ENCODE measurements at places on chromosomes 2 and 18.

DNA sequence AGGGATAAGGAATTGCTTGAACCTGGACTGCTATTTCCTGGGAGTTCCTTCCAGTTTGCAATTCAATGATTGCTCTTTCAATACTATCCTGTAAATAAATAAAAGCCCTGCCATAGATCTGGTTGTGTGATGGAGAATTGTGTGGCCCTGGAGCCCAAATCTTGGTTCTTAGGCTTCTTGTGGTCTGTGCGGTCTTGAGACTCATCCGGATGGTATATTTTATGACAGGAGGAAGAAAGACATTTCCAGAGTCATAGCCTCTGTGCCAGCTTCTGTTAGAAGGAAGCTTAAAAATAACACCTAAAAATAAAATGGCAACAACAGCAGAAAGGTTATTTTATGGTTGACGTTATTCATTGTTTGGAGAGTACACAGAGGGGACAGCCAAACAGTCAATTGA is 137.7 kb downstream of the ABCA12 start:
- no peak for DNase-seq

- no peak for DNase-seq
Measured at GRCh38 chr2:71066856-71067255, 1.6 kb upstream of the NAGK start.

DNA sequence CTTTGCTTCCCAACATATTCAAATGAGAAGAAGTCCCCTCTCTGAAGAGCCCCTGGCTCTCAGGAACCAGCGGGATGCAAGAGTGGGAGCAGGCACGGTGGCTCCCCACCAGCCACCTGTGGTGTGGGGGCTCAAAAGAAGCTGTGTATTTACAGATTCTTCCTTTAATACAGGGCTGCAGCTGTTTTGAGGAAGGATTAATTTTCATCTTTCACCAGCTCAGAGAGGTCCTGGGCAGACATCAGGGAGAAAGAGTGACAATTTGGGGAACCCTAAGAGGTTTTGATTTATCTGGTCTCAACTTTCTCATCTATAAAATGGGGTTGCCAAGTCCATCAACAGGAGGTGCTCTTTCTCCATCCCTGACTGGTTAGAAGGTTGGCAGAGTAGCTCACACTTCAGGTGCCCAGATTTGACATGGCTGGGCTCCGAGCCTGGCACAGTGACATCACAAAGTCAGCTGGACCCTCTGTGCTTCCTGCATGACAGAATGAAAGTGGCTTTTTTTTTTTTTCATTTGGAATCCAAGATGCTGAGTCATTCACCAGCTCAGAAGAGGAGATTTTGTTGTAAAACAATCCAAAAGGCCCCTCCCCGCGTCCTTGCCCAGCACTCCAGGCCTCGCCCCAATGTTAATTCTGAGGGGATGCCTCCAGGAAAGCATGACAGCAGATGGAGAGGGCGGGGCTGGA is 15.5 kb upstream of the SIX2 start:
- DNase-seq = no peak

DNA sequence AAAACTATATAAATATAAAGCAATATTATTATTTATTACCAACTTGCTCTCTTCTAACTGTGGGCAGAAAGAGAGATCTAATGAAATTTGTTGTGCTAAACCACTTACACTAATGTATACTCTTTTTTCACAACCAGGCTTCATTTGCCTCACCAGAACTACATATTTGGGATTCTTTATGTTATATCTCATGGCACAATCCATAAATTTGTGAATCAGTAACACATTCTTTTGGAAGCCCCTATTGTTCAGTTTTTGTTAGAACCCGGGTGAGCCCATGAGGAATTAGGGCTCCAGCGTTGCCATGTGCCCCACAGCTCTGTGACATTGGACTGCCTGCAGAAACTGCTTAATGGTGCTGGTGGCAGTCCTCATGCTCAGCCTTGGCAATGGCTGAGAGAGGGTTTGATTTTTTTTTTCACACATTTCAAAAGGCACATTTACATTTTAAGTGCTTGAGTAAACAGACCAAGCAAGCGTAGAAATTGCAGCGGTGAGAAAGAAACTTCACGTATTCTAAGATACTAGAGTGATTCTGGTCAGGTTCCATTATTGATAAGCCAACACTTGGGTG is 15.3 kb downstream of the VIT start:
- DNase-seq = no peak

DNA sequence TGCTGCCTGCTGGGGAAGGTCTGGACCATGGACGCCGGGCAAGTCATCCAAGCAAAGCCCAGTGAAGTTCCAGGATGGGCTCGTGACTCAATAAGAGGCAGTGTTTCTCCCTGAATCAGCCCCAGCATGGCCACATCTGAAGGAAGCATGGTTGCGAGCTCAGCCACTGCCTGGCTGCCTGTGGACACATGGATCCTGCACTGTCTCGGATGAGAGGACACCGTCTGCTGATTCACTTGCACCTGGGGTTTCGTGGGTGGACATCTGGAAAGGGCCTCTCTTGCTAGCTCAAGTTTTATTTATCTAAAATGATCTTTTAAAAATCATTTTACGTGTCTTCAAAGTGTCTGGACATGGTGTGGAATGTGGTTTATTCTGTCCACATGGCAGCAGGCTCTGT is 224.8 kb upstream of the FN1 start:
- no peak for DNase-seq

GRCh38 chr2:212732860-212733259 is 194.3 kb upstream of the ERBB4 start:
- DNase-seq = no peak

GRCh38 chr2:138997856-138998517 is 217.8 kb upstream of the NXPH2 start:
- DNase-seq = no peak

GRCh38 chr2:17717666-17718065 is 35.9 kb downstream of the SMC6 start:
- no peak for DNase-seq

GRCh38 chr2:174836377-174836994 is 72.2 kb upstream of the CHRNA1 start:
- no peak for DNase-seq

GRCh38 chr2:200399046-200399445 is 92.6 kb downstream of the SPATS2L start:
- no peak for DNase-seq

DNA sequence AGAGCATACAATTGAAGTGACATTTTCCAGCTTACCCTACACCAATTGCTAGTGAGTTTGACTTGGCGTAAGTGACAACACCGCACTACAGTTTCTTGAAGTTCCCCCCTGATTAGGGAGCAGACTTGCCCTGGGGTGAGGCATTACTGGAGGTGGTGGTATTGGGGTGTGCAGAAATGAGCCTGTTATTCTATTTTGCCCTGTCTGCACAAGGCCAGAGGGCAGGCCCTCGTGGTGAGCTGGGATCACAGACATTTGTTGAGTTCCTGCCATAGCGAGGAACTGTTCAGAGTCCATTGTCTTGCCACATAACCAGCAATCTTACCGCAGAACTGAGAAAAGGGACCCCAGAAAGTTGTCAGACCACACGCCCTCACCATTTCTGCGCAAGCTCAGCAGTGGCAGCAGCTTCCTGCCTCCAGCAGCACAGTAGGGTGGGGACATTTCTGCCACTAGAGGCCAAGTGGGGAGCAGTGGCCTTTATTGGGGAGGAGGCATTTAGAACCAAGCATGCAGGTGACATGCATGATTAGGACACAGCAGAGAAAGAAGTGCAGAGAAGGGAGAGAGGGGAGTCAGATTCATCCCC is 103.6 kb upstream of the BCL2L11 start:
- DNase-seq = no peak

DNA sequence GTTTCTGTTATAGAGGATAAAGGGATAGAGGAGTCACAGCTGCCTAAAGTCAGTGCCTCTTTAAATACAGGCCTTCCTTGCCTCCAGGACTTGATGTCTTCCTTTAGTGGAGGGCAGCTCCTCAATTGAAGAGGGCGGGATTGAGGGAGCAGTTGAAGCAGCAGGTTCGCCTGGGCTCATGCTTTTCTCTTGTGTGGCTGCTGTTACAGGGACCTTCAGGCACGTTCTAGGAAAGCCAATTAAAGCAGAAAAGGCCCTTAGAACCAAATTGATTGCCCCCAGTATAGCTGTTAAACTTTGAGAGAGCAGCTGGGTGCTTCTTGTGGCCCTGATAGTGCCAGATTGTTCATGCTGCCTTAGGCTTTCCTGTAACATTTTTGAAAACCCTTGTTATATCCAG is 42.0 kb upstream of the LTBP1 start:
- no peak for DNase-seq

DNA sequence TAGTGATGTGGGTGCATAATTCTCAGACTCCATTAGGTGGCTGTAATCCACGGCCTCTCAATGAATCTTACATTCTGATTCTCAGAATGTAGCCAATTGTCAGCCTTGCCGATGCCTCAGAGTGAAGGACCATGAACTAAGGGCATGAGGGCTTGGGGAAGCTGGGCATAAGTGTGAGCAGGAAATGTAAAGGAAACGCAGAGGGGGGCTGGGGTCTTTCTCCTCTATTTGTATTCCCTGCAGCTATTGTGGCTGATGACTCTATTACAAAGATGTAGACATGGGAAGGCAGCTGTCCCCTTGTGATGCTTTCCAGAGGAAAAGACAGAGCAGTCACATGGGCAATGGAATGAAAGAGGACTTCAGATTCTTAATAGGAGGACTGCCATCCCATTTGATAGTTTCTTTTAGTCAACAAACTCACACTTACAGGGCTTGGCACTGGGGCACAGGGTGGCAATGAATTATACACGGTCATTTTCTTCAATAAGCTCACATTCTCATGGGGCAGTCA is 353.2 kb upstream of the PKDCC start:
- DNase-seq = no peak

DNA sequence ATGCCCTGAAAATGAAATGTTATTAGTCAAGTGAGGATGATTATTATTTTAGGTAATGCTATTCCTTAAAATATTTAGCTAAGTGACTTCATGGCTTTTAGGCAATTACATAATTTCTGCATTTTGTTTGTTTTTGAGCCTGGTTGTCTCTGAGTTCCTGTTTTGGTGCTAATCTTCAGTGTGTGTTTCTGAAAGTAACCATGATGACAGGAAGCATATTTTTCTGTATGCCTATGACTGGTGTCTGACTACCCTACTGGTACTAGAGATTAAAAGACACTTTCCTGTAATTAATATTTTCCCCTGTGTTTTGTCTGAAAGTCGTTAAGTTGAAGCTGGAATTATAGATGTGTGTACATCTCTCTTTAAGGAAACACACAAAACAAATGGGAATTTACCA is 295.0 kb upstream of the SPRED2 start:
- DNase-seq = no peak

- no peak for DNase-seq
Measured at GRCh38 chr2:70627211-70627898, 73.7 kb upstream of the TGFA start.

- no peak for DNase-seq
Measured at GRCh38 chr2:240402566-240403272, 32.7 kb upstream of the GPC1 start.

GRCh38 chr2:195001924-195002323 is 655.1 kb upstream of the SLC39A10 start:
- DNase-seq = no peak

DNA sequence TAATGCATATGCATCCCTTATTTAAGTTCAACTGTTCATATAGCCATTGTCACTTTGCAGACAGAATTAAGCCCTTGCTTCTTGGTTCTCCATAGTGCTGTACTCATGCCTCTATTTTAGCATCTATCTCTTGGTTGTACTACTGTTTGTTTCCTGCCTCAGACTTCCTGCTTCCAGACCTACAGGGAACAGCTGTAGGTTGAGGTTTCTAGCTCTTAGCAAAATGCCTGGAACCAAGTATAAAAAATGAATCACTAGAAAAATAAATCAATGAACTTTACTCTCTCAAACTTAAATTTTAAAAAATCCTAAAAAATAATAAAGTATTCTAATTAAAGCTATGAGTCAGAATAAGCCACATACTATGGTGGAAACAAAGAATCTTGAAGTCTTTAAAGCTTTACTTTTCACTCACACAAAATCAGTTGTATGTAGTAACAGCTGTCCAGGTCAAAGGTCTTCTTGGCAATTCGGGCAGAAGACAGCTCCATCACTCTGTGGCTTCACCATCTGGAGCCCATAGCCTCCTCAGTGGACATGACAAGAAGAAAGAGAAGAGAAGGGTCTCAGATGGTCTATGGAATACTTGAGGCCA is 1228.1 kb upstream of the GYPC start:
- DNase-seq = no peak

GRCh38 chr18:24543795-24544498 is 83.5 kb downstream of the HRH4 start:
- DNase-seq = no peak

DNA sequence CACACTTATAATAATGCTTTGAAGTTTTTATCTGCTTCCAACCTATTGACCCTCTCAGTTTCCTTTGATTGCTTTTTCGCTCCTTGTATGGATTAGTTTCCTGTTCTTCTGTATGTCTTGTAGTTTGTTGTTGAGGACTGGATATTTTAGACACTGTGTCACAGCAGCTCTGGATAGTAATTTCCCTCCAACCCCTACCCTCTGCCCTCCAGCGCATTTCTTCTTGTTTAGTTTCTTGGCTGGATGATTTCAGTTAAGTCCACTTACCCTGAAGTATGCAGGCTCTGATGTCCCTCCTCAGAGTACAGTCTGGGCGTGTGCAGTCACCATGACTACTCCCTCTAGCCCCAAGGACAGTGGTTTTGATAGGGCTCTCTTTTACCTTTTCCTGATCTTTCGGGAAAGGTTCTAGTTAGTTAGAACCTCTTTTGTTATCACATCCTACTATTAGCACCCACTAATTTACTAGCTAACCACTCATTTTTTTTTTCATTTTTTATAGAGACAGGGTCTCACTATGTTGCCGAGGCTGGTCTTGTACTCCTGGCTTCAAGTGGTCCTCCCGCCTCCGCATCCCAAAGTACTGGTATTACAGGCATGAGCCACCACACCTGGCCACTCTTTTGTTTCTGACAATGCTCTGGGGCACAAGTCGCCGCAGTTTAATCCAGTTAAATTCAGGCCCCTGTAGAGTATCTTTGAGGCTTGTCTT is 16.3 kb upstream of the LYG1 start:
- DNase-seq = no peak

DNA sequence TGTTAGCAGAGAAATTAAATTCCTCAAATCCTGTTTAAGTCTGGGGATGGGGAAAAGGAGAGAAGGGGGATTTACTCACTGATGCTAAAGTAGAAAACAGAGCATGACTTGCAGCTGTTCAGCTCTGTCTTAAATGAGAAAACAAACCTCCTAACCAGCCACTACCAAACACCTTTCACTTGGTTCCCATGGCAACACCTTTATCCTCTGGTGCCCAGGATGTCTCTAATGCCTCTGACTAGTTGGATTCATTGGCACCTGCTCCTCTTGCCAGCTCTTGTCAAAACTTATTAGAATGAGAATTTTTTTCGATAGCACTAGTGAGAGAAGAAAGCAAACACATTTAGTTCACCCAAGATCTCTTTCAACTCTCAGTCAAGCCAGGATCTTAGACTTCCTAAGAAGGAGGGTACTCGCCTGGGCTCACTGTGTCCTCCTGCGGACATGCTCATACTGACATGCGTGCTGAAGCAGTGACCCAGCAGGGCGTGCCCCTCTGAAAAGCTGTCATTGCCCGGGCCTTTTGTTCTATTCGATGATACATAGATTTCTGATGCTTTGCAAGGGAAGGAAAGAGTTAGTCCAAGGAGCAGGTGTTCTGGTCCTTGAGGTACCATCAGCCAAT is 656.0 kb upstream of the CELF4 start:
- no peak for DNase-seq

GRCh38 chr18:62287781-62288664 is 37.1 kb upstream of the TNFRSF11A start:
- DNase-seq = no peak

- DNase-seq = no peak
Measured at GRCh38 chr2:65227020-65227455, 593 bp upstream of the ACTR2 start.

All from germinal center (tissue), 1 donor.